ENCODE measurements at places on chromosomes 11 and 22.

DNA sequence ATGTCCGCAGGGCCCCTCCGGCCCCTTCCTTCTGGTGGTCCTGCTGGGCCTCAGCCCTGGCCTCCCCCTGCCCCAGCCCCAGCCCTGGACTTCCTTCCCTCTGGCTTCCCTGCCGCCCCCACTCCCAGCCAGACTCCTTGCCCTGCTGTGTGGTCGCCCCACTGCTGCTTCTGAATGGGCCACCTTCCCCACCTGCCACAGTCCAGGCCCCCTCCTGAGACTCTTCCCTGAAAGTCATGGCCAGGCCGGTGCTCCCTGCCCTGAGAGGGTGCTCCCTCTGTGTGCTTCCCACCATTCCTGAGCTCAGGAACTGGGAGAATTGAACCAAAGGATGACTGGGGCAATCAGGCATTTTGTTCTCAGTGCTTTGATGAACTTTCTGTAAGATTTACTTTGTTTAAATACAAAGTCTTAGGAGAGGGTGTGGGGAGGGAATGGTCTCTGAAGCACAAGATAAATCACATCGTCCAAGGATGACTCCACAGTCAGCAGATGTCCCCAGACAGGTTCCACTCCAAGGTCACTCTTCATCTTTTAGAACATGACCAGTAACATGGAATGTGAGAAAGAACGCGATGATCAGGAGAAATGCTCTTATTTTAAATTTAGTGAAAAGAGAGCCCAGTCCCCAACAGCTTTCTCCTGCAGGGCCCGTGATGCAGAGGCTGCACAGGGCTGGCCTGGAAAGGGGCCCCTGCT lies 774 bp downstream of the APOBEC3D start:
- no peak for DNase-seq

DNA sequence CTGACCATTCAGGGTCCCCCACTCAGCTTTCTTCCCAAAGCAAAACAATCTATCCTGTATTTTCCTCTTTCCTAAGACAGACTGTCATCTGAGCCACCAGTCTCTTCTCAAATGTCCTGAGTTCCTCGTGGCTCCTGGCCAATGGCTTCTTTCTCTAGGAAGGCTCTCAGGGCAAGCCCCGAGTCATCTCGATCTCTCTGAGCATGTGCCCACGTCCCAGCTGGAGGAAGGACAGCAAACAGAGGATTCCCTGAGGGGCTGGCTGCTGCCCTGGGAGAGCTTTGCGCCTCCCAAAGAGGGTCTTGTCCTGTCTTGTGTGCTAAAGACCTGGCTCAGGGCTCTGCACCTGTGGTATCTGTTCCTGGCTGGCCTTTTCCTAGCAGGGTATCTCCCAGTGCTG lies 8.3 kb downstream of the SLC37A2 start:
- no peak for DNase-seq

DNA sequence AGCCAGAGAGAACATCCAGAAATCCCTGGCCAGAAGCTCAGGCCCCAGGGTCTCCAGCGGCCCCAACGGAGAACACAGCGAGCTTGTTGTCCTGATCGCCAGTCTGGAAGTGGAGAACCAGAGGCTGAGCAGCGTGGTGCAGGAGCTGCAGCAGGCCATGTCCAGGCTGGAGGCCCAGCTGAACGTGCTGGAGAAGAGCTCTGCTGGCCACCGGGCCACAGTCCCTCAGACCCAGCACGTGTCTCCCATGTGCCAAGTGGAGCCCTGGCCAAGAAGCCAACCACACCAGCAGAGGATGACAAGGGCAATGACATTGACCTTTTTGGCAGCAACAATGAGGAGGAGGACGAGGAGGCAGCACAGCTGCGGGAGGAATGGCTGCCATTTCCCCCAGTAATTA lies 20.6 kb upstream of the SCGB1D1 start:
- DNase-seq, result no peak

- no peak for DNase-seq
Measured at GRCh38 chr11:43393765-43394355, 35.1 kb downstream of the TTC17 start.

- no peak for DNase-seq
Measured at GRCh38 chr11:133966921-133967598, 10.3 kb upstream of the IGSF9B start.

- peak; percentile 13 for DNase-seq
Measured at GRCh38 chr11:69014084-69014851, 1.2 kb upstream of the MRGPRF start.

DNA sequence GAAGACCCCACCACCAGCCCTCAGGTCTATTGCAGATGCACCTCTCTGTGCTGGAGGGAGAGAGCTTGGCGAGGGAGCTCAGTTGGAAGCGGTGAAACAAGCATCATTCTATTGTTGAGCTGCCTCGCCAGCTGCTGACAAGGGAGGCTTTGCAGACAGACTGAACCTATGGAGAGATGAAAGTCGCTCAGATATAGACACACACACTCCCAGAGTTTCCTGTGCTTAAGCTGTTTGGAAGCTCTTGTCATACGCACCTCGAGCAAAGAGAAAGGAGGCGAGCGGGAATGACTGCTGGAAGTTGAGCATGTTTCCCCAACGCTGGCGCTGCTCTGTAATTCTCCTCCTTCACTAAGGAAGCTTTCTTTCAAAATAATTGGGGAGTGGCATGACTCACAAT lies 126.1 kb downstream of the TRIM29 start:
- DNase-seq, result no peak

- DNase-seq, result no peak
Measured at GRCh38 chr22:46557736-46558480, 20.5 kb upstream of the CELSR1 start.

DNA sequence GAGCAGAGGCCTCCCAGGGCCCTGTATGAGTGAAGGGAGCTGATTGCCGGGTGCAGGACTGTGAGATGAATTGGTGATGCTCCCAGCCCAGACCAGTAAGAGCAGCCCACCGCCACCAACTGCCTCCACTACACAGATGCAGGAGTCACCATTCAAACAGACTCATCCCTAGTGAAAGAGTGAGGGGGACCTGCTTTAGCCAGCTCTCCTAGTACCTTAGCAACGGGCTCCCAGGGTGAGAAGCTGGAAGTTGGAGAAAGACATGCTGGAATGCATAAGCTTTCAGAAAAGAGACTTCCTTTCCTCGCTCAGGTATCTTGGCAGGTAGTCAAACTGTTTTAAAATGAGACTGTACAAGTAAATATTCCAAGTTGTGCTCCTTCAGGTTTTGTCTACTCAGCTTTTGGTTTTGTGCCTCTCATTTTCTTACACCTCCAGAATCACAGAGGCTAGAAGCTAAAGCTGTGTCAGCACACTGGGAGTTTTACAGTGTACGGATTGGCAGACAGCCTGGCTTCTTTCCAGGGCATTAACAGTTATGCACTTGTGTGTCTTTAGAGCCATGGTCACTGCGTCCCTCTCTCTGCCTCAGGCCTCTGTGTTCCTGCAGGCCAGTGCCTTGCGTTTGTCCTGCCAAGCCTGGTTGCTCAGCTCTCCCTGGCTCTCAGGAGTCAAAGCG lies 146.2 kb downstream of the ATXN10 start:
- no peak for DNase-seq

GRCh38 chr11:88411265-88411664 lies 73.7 kb upstream of the CTSC start:
- DNase-seq, result no peak

- DNase-seq, result peak; percentile 19
Measured at GRCh38 chr11:75734491-75735180, 17.0 kb downstream of the MOGAT2 start.

- DNase-seq, result no peak
Measured at GRCh38 chr11:81174646-81175330, 1558.9 kb downstream of the FAM181B start.

- no peak for DNase-seq
Measured at GRCh38 chr11:60914633-60915247, 782 bp downstream of the TMEM109 start.

DNA sequence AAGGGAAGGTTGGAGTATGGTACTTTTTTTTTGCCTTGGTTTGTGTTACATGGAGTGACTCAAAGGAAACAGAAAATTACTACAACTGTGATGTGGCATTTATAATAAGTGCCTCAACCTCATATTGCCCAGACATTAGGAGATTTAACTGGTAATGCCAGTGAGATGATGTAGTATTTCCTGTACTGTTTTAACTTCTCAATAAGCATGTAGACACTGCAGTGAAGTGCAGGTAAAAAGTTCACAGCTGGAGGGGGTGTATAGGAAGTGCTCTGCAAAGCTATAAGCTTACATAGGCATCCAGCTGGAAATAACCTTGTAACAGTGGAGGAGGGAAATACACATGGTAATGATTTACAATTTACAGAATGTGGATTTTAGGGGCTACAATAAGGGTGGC lies 138.2 kb upstream of the MTMR2 start:
- DNase-seq, result no peak

DNA sequence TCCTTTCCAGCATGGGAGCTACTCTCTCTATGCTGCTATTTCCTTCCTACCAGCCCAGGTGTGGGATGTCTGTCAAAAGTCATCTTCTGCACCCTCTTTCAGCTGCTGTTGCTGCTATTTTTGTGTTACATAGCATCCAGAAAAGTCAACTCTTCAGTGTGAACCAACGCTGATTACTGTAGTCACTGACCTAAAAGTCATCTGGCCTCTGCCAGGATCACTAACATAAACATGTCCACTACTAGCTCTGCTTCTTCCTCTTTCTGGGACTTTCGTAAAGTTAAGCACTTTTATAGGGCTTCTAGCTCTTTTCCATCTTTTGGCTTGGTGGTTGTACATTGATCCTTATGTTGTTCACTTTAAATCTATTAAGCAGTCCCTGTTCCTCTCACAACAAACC lies 90.2 kb upstream of the CARD18 start:
- DNase-seq, result no peak

- no peak for DNase-seq
Measured at GRCh38 chr11:111631024-111631665, 28.9 kb downstream of the SIK2 start.

DNA sequence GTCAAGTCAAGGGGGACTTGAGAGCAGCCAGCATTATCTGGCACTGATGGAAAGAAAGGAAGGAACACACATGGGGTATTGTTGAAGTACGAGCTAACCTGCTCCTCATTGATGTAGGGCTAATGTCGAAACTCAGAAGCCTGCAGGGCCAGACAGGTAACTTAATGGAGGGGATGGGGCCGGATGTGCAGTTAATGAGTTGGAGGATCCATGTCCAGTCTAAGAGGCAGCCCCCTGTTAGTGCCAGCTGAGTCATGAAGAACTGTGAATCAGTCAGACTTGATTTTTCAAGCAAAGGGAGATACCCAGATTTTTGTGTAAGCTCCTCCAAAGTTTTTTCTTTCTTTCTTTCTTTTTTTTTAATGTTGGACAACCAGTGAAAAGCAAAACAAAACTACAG lies 65.6 kb downstream of the CECR2 start:
- no peak for DNase-seq

- no peak for DNase-seq
Measured at GRCh38 chr11:12962306-12962705, 46.8 kb upstream of the RASSF10 start.

DNA sequence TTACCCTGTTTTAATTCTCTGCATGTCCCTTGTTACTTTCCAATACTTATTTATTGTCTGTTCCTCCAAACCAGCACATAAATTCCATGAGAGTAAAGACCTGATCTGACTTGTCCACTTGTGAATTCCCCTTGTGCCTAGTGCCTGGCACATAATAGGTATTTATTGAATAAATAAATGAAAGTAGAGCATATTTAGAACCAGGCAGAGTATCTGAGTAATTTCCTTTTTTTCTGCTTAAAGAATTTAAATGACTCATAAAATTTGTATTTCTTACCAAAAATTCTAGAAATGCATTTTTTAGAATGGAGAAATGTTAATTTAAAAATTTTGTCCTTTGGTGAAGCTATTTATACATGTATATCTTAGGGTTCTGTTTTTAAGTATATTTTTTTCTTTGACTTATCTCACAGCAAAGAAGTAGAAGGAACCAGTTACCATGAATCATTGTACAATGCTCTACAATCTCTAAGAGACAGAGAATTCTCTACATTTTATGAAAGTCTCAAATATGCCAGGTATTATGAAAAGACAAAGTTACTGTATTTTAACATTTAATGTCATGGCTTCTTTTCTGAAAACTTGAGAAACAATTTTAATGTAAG lies 96.8 kb downstream of the ATM start:
- DNase-seq, result no peak

DNA sequence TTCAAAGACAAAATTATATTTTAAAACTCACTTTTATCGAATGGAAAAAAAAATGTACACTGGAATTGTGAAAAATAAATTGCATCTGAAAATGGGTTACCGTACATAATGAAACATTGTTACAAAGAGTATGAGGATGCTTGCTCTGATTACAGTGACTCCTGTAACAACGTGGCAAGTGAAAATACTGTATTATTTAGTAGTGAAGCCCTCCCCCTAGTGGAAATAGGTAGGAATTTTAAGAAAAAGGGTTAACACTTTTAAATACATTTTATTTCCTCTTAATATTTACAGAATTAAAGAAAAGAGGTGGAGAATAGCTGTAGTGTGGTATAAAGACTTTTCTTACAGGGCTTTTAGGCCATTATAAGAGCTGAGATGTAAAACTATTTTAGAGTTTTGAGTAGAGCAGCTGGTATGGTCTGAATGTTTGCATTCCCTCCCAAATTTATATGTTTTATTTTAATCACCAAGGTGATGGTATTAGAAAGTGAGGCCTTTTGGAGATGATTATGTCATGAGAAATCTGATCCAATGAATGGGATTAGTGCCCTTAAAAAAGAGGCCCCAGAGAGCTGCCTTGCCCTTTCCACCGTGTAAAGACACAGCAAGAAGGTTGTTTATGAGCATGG lies 25.2 kb downstream of the FAM76B start:
- no peak for DNase-seq

GRCh38 chr11:113876798-113877669 lies 1.7 kb upstream of the USP28 start:
- no peak for DNase-seq

DNA sequence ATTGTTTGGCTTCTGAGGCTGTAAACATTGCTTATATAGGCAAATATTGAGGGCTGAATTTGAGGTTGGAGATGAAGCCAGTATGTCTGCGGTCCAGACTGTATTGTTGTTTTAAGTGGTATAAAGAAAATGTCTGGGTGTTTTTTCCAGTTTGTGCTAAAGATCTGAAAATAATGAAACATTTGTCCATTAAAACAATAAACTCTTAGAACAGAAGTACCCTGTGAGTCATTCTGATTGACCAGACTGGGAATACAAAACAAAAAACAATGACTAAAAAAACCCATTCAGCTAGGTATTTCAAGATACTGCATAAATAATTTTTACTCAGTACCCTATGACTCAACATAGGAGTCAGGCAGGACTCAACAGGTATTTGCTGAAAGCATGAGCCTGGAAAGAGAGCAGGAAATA lies 20.4 kb downstream of the ALKBH8 start:
- DNase-seq, result no peak

GRCh38 chr11:104238916-104239315 lies 75.0 kb upstream of the PDGFD start:
- no peak for DNase-seq

- DNase-seq, result no peak
Measured at GRCh38 chr22:44309647-44310046, 3.1 kb downstream of the SHISAL1 start.

DNA sequence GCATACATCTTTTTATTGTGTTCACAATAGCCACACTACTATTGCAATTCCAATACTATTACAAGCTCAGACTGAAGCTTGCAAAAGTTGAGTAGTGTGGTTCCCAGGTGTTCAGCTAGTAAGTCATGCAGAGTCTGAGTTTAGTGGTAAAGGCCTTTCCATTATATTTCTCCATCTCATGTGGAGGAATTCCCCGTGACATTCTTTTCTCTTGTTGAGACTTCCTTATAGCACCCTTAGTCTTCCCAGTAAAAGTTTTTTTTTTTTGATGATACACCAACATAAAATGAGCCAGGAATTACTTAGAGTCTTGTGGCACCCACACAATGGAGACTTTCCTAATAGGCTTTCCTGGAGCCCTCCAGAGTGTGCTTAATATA lies 110.8 kb downstream of the UVRAG start:
- no peak for DNase-seq

GRCh38 chr11:117187799-117188481 lies 9.4 kb downstream of the SIDT2 start:
- DNase-seq, result no peak

All from NCI-H510A (cell line).